RWPE2 (cell line): ENCODE measurements at places on chromosomes 13 and 19.

GRCh38 chr19:3818918-3819317 is 32.7 kb upstream of the MATK start:
- DNase-seq = no peak

- DNase-seq = no peak
These were observed 14.0 kb upstream of the KPTN start for GRCh38 chr19:47497821-47498520.

DNA sequence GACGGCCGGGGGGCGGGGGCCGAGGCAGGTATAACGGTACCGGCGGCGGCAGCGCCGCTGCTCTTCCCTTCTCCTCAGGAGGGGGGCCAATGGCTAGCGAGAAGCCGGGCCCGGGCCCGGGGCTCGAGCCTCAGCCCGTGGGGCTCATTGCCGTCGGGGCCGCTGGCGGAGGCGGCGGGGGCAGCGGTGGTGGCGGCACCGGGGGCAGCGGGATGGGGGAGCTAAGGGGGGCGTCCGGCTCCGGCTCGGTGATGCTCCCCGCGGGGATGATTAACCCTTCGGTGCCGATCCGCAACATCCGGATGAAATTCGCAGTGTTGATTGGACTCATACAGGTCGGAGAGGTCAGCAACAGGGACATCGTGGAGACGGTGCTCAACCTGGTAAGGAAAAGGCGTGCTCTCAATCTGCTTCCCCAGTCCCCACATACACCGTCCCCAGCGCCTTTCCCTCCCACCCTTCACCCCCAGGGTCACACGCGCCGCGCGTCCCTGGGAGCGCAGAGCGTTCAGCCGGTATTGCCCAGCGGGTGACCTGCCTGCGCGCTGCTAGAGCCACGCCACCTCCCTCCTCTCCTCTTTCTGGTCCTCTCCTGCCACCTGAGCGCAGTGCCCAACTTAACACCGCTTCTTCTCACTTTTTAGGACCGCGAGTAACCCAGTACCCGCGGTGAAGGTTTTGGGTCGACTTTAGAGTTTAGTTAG is 814 bp downstream of the NBEA start:
- no peak for DNase-seq

- DNase-seq = no peak
These were observed 1.7 kb upstream of the PLPP2 start for GRCh38 chr19:292951-293350.

GRCh38 chr19:34186205-34186604 is 13.9 kb downstream of the LSM14A start:
- no peak for DNase-seq

DNA sequence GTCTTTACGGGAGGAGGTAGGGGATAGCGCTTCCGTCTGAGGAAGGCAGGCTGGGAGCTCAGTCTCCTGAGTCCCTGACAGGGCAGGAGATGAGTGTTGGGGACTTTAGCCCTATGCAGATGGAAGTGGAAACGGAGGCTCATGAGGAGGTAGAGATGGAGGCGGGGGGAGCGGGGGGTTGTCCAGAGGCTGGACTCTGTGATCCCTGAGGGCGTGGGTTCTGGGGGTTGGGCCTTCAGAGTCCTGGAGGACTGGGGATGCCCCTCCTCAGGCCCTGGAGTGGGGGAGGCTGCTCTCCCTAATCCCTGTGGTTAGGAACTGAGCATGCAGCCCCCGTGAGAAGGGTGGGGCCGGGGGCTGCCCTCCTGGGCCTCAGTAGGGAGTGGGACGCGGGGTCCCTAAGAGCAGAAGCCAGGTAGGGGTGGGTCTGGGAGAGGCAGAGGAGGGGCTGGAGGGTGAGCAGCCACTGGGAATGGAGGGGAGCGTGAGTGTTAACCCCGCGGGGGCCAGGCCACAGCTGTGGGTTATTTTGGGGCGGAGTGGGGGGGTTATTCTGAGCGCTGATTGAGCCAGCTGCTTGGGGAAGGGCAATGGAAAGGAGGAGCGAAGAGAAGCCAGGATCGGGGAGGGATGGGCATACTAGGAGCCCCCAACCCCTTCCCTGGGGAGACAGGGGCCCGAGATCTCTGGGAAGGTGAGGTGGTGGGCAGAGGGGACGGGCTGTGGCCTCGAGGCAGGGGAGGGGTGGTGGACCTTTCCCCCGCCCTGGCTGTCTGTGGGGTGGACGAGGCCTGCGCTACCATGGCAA is 2.8 kb downstream of the GRIN2D start:
- DNase-seq = no peak

GRCh38 chr13:103469771-103470170 is 403.6 kb upstream of the SLC10A2 start:
- DNase-seq = no peak

DNA sequence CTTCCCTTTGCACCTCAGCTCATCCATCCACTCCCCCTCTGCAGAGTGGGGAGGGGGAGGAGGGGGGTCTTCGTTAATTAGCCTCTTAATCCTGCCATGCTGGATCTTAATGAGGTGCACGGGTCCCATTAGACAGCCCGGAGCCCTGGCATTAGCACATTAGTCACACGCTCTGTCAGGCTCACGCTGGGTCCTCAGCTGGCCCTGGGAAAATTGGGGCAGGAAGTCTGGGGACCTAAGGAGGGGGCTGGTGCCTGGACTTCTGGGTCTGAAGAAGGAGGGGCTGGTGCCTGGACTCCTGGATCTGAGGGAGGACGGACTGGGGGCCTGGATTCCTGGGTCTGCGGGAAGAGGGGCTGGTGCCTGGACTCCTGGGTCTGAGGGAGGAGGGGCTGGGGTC is 444 bp upstream of the NCCRP1 start:
- no peak for DNase-seq

DNA sequence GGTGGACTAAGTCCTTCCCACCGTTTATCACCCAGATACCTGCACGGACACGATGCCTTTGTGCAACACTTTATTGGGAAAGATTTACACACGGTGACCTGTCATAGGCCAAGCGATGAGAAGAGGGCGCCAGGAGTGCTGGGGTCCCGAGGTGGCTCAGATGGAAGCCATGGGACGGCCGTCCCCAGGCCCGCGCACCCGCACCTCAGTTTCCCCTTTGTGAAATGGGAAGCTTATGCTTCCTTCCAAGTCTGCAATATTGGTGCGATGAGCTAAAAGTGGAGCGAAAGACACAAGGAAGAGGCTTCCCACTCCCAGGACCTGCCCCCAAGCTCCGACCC is 369 bp upstream of the TMC4 start:
- DNase-seq = no peak
